ENCODE measurements at places on chromosomes 7 and 10. TPM values are rescaled to one million over a fixed set of nuclear protein-coding genes. Genes with fewer than 3 reads are reported as not detected.

The MCM10 gene
- not detected for total RNA-seq

DNA sequence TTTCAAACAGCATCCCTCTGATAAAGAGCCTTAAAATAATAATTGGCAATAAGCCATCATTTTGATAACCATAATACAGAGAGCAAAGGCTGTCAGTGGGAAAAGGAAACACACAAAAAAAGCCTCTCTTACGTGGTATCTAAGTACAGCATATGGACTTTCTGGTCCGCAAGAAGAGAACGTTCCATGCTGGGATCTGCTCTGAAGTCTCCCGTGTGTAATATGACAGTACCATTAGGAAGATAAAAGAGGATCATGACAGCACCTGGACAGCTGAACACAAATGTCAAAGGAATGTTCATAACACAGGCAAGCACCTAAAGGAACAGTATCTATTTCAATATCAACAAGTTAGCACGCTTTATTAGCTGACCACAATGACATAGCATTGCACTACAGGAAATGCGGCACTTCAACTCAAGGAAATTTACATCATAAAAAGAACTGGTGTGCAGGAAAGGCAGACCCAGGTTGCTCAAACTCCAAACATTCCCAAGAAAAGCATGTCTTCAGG, 9.9 kb downstream of the DCLRE1A start:
- no peaks in the 10 kb centered on the region for H3K27me3 ChIP-seq
- H3K27ac ChIP-seq = no peak overlapping the region
- H3K4me1 ChIP-seq = peaks cover 5% of the 10 kb centered on the region

- H3K36me3 ChIP-seq = no peaks in the 10 kb centered on the region
- H3K4me1 ChIP-seq = no peaks in the 10 kb centered on the region
- no peaks in the 10 kb centered on the region for H3K27me3 ChIP-seq
These were observed 159.7 kb downstream of the ANKRD30A start for GRCh38 chr10:37285063-37285462.

The CAV2 gene
- 41.0 TPM for total RNA-seq

GRCh38 chr7:1561036-1561940, 5.3 kb upstream of the TMEM184A start:
- no peak for DNase-seq
- no peak overlapping the region for H3K4me3 ChIP-seq
- no peaks in the 10 kb centered on the region for H3K4me1 ChIP-seq
- no peaks in the 10 kb centered on the region for H3K36me3 ChIP-seq

The HMX3 gene
- total RNA-seq = not detected

DNA sequence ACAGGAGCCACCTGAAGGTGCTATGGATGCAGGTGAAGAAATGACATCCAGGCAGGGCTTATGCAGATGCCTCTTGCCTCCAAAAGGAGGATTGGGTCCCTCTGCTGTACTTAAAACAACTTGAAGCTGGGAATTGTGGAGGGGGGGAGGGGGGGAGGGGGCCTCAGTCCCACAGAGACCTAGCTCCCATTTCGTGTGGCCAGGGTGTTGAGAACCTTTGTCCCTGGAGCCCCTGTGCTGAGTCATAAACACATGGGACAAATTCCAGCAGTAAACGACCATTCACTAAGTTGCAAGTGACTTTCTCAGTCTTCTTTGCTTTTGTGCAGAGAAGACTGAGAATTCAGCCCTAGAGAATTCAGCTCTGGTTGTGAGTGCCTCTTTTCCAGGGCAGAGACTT, 96.5 kb upstream of the PODXL start:
- peaks cover 4% of the 10 kb centered on the region for H3K4me1 ChIP-seq
- H3K27ac ChIP-seq = no peak overlapping the region
- no peaks in the 10 kb centered on the region for H3K27me3 ChIP-seq
- no peak for DNase-seq
- H3K4me3 ChIP-seq = no peak overlapping the region
- no peaks in the 10 kb centered on the region for H3K36me3 ChIP-seq

DNA sequence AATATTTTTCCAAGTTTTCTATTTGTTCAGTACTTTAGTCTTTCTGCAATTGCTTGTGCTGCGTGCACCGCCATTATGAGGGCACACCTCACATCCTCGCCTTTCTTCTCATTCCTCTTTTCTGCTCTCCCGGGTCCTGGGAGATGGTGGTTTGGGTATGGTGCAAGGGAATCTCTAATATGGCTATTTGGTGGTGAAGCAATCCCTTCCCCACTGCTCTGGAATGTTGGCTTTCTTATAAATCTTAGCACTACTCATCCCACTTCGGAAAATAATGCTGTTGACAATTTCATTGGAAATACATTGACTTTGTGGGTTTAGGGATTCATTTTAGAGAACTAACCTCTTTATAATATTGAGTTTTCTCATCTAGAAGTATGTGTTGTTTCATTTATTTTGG, 1.9 kb upstream of the GCK start:
- no peak for DNase-seq
- no peak overlapping the region for H3K4me3 ChIP-seq
- H3K36me3 ChIP-seq = no peaks in the 10 kb centered on the region

- H3K36me3 ChIP-seq = no peaks in the 10 kb centered on the region
- H3K4me1 ChIP-seq = no peaks in the 10 kb centered on the region
- DNase-seq = no peak
- no peaks in the 10 kb centered on the region for H3K27me3 ChIP-seq
- no peak overlapping the region for H3K4me3 ChIP-seq
- H3K27ac ChIP-seq = no peak overlapping the region
These were observed 13.0 kb downstream of the ATAD1 start for GRCh38 chr10:87804939-87805569.

The C10orf62 gene
- total RNA-seq = not detected

- no peaks in the 10 kb centered on the region for H3K4me1 ChIP-seq
- H3K27ac ChIP-seq = no peak overlapping the region
- H3K27me3 ChIP-seq = no peaks in the 10 kb centered on the region
- H3K4me3 ChIP-seq = no peak overlapping the region
- no peaks in the 10 kb centered on the region for H3K36me3 ChIP-seq
These were observed 14.8 kb downstream of the CYP3A7 start for GRCh38 chr7:99719996-99720769.

- peaks cover 5% of the 10 kb centered on the region for H3K4me1 ChIP-seq
- peak within 1 kb of the TSS; percentile 97 for H3K4me3 ChIP-seq
- H3K27ac ChIP-seq = peak within 1 kb of the TSS; percentile 98
- no peaks in the 10 kb centered on the region for H3K27me3 ChIP-seq
These were observed at the start of gene NT5C3A for GRCh38 chr7:33062023-33062781. NT5C3A (minus strand) TSS chr7:33062776; CDS start chr7:33062705, 71 bp downstream.

DNA sequence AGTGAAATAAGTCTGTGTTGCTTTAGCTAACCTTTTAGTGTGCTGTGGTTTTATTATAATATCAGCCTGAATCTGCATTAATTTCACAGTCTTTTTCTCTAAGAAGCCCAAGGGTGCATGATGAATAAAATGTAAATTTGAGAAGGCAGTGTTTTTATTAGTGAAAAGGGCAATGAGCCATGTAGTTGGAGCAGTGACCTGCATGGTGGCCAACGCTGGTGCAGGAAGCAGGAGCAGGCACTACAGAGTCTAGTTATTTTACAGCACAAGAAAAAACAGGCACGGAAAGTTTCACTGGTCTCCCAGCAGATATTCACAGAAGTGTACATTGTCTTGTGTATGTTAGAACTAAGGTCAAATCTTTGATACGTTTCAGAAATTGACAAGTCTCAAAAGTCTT, 247.8 kb downstream of the CELF2 start:
- DNase-seq = no peak
- no peak overlapping the region for H3K27ac ChIP-seq
- H3K36me3 ChIP-seq = no peaks in the 10 kb centered on the region

The GPR37 gene
- 0.43 TPM for total RNA-seq

DNA sequence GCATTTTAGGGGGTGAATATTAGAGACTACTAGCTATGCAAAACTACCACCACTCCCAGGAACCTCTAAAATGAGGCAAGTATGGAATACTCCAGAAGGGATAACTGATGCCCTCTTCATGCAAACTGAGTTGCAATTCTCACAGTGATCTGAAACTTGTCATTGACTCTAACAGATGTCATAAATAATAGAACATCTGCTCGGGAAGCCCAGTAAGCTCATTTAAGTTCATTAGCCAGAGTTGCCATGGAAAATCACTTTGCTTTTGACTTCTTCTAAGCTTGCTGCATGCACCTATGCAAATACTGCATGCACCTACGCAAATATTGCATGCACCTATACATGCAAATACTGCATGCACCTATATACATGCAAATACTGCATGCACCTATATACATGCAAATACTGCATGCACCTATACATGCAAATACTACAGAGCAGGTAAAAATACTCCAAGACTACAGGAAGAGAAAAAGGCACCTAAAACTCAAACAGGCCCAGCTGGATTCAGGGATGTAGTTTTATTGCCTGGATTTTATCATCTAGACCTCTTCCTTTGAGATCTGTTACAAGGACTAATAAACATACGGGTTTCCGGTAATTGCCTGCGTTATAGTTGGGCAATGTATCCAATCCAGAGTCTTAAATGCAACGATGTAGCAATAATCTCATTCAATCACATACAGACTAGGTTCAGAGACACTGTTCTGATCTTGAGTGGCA, 1061.1 kb upstream of the AUTS2 start:
- DNase-seq = no peak
- no peaks in the 10 kb centered on the region for H3K4me1 ChIP-seq
- H3K27me3 ChIP-seq = no peaks in the 10 kb centered on the region
- H3K4me3 ChIP-seq = no peak overlapping the region
- no peak overlapping the region for H3K27ac ChIP-seq
- no peaks in the 10 kb centered on the region for H3K36me3 ChIP-seq

The CLEC2L gene
- total RNA-seq = not detected

DNA sequence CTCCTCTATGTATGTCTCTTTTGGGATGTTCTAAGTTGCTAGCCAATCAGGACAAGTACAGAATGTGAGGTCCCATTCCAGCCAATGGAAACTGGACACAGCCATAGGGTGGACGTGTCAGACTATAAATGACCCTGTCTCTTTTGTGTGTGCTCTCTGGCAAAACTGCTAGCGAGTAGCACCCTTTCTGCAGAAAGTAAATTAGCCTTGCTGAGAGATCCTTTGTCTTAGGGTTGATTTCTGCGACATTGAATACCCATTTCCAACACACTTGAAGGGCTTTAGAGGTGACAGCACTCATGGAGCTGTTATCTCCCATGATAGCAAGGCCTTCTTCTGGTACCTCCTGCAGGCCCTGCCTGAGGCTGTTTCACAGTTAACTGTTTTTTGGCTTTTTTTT, 107.5 kb downstream of the CCNY start:
- H3K27me3 ChIP-seq = no peaks in the 10 kb centered on the region
- H3K27ac ChIP-seq = no peak overlapping the region
- H3K36me3 ChIP-seq = no peaks in the 10 kb centered on the region
- peaks cover 14% of the 10 kb centered on the region for H3K4me1 ChIP-seq
- DNase-seq = no peak

The CACNB2 gene
- total RNA-seq = 60.9 TPM

DNA sequence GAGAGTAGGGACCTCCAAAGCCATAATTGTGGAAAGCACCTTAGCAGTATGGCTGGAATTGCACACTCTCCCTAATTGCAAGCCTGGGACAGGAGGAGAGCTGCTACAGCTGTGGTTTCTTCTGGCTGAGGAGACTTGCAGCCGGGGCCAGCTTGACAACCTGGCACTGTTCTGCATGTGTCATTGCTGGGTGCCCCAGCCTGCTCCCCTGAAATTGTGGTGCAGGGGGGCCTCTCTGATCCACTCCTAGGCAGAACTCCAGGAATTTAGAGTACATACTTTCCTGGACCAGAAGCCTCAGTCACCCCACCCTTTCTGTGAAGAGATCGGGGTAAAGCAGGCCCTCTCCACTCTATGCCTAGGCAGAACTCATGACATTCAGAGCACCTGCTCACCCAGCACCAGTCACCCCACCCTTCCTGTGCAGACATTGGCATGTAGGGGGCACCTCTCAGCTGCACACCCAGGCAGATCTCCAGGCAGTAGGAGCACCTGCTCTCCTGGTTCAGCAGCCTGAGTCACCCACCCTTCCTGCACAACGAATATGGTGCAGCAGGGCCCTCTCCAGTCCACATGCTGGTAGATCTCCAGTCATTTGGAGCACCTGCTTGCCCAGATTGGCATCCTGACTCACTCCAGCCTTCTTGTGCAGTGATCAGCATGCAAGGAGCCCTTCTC, 34.4 kb upstream of the DYNC1I1 start:
- H3K36me3 ChIP-seq = no peaks in the 10 kb centered on the region
- DNase-seq = no peak
- no peak overlapping the region for H3K27ac ChIP-seq
- H3K4me1 ChIP-seq = no peaks in the 10 kb centered on the region
- H3K27me3 ChIP-seq = no peaks in the 10 kb centered on the region

The MUC12 gene
- total RNA-seq = 0.24 TPM

The IGF2BP3 gene
- total RNA-seq = 0.64 TPM

The MDFIC gene
- 13.1 TPM for total RNA-seq

GRCh38 chr10:93991596-93992284, 2.0 kb upstream of the PLCE1 start:
- peak; percentile 54 for DNase-seq
- H3K27me3 ChIP-seq = no peaks in the 10 kb centered on the region
- H3K27ac ChIP-seq = no peak overlapping the region

- H3K4me3 ChIP-seq = no peak overlapping the region
- H3K27me3 ChIP-seq = no peaks in the 10 kb centered on the region
- no peaks in the 10 kb centered on the region for H3K36me3 ChIP-seq
- H3K27ac ChIP-seq = no peak overlapping the region
These were observed 42.6 kb downstream of the INPP5A start for GRCh38 chr10:132580143-132580542.

DNA sequence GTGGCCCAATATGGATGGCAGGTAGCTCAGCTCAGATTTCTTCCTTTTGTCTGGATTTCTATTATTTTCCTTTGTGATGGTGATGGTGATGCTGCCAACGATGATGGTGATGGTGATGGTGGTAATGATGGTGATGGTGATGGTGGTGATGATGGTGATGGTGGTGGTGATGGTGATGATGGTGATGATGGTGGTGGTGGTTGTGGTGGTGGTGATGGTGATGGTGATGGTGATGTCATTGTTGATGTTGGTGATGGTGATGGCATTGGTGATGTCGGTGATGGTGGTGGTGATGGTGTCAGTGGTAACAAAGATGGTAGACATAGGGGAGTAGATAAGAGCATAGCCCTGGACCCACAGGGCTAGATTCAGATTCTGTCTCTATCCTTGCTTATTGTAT, 25.4 kb downstream of the TTYH3 start:
- no peak overlapping the region for H3K4me3 ChIP-seq
- H3K27ac ChIP-seq = no peak overlapping the region
- DNase-seq = no peak
- no peaks in the 10 kb centered on the region for H3K27me3 ChIP-seq

GRCh38 chr7:27714831-27715444, 25.0 kb upstream of the TAX1BP1 start:
- no peak overlapping the region for H3K27ac ChIP-seq
- H3K4me1 ChIP-seq = no peaks in the 10 kb centered on the region
- no peaks in the 10 kb centered on the region for H3K36me3 ChIP-seq
- H3K4me3 ChIP-seq = no peak overlapping the region

GRCh38 chr7:16129431-16130110, 291.8 kb downstream of the CRPPA start:
- H3K4me3 ChIP-seq = no peak overlapping the region
- DNase-seq = no peak
- H3K27me3 ChIP-seq = no peaks in the 10 kb centered on the region
- H3K27ac ChIP-seq = no peak overlapping the region

GRCh38 chr7:152553671-152554317, 118.0 kb upstream of the KMT2C start:
- H3K36me3 ChIP-seq = no peaks in the 10 kb centered on the region
- H3K4me3 ChIP-seq = no peak overlapping the region
- H3K27ac ChIP-seq = no peak overlapping the region
- H3K4me1 ChIP-seq = no peaks in the 10 kb centered on the region
- no peak for DNase-seq
- H3K27me3 ChIP-seq = no peaks in the 10 kb centered on the region

The PLEKHS1 gene
- total RNA-seq = 2.1 TPM

The AS3MT gene
- total RNA-seq = 1.5 TPM
